Sigmoid colon (tissue), 7 donors: ENCODE measurements at places on chromosomes 16 and 17. TPM values are rescaled to one million over a fixed set of nuclear protein-coding genes. Genes with fewer than 3 reads are reported as not detected.

Gene NME1
- 12.5 TPM for total RNA-seq

DNA sequence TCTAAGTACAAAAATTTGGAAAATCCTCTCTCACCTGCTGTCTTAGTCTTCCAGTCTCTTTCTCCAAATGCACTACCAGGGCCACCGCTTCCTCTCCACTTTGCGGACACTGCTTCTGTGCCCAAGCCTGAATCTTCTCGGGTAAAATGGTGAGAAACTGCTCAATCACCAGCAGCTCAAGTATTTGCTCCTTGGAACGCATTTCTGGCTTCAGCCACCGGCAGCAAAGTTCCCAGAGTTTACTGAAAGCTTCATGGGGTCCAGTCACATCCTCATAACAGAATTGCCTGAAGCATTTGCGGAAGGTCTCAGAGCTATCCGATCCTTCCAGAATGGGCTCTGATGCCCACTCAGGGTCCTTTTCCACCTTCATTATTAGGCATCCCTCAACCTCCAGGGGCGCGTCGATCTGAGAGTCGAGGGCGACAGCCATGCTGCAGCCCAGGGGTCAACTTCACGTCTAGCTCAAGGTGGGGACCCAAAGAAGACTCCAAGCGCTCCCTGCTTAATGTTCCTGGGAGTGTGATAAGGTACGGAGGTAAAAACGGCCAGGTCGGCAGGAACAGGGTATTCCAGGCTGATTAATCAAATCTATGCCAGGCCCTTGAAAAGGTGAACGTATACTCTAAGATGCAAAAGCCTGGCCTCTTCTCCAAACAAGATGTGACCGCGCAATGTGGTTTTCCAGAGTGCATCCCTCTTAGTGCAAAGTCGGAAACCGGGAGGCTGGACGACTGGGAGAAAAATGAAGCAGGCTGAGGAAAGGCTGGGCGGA lies 763 bp downstream of the ZKSCAN2 start:
- no peak for DNase-seq
- H3K36me3 ChIP-seq: peaks cover 21% of the 10 kb centered on the region
- H3K27ac ChIP-seq: peak overlapping the region; percentile 99
- peaks cover 33% of the 10 kb centered on the region for H3K4me1 ChIP-seq

DNA sequence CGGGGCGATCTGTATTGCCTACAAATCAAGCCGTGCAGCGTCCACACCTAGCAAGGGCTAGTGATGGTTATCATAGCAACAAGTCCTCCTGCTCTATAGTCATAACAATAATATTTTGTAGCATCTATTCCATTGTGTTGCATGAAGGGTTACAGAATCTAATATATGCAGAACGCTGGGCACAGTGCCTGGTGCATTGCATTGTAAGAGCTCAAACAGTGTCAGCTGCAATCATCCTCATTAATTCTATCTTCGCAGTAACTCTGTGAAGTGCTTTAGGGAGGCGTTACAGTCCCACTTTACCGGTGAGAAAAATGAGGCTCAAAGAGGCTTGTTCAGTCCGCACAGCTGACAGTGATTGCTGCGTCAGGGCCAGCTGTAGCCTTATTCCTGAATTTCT lies 149.4 kb downstream of the RBFOX1 start:
- no peaks in the 10 kb centered on the region for H3K4me1 ChIP-seq
- no peak overlapping the region for H3K27ac ChIP-seq
- H3K27me3 ChIP-seq: no peaks in the 10 kb centered on the region
- no peak for DNase-seq
- H3K36me3 ChIP-seq: no peaks in the 10 kb centered on the region
- H3K4me3 ChIP-seq: no peak overlapping the region

GRCh38 chr17:68344701-68345136 lies 53.4 kb downstream of the ARSG start:
- no peaks in the 10 kb centered on the region for H3K27me3 ChIP-seq
- H3K4me1 ChIP-seq: no peaks in the 10 kb centered on the region
- no peak overlapping the region for H3K27ac ChIP-seq

DNA sequence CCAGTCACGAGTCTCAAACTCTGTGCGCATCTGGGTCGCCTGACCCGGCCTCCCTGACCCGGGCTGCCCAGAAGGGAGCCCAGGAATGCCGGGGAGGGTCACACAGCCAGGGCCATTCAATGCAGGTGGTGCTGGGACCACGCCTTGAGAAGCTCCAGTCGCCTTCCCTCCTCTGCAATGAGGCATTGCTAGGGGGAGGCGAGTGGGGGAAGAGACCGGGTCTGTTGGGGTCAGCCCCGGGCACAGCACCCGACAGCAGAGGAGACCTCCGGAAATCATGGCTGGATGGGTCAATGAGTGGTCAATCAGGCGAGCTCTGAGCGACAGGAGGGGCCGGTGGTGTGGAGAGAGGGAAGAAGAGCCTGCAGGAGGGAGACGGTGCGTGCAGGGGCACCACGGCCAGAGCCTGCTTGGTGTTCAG lies 13.3 kb downstream of the JPH3 start:
- H3K4me3 ChIP-seq: no peak overlapping the region
- no peaks in the 10 kb centered on the region for H3K36me3 ChIP-seq
- H3K27ac ChIP-seq: no peak overlapping the region
- DNase-seq: no peak

GRCh38 chr17:61384692-61385576 lies 14.7 kb upstream of the TBX2 start:
- no peak for DNase-seq
- H3K27me3 ChIP-seq: peaks cover 13% of the 10 kb centered on the region
- H3K27ac ChIP-seq: no peak overlapping the region
- no peaks in the 10 kb centered on the region for H3K36me3 ChIP-seq

GRCh38 chr17:67980456-67980855 lies 15.8 kb downstream of the C17orf58 start:
- peak overlapping the region; percentile 27 for H3K27ac ChIP-seq
- no peaks in the 10 kb centered on the region for H3K27me3 ChIP-seq
- no peak overlapping the region for H3K4me3 ChIP-seq
- H3K36me3 ChIP-seq: no peaks in the 10 kb centered on the region

Gene ATP2A3
- 3.6 TPM for total RNA-seq

Gene LUC7L3
- total RNA-seq: 71.4 TPM

DNA sequence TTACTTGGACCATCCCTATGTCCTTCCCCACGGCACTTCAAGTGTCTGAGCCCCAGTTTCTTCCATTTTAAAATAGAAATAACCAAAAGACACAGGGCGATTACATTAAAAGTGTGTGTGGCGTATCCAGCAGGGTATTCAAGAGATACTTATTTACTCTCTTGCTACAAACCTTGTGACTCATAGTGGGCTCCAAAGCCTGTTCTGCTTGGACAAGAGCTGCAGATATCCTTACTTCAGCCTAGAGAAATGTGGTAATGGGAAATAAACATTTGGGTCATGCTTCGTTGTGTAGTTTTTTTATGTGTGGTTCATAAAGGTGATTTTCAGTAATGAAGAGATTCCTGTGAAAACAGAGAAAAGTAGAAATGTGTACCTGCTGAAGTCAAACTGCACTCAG lies 288.9 kb upstream of the CDH11 start:
- no peaks in the 10 kb centered on the region for H3K36me3 ChIP-seq
- no peak for DNase-seq
- no peak overlapping the region for H3K4me3 ChIP-seq
- no peaks in the 10 kb centered on the region for H3K27me3 ChIP-seq

- H3K27me3 ChIP-seq: no peaks in the 10 kb centered on the region
- H3K4me1 ChIP-seq: peaks cover under 1% of the 10 kb centered on the region
- no peak for DNase-seq
- no peak overlapping the region for H3K4me3 ChIP-seq
- H3K36me3 ChIP-seq: no peaks in the 10 kb centered on the region
- H3K27ac ChIP-seq: no peak overlapping the region
Measured at GRCh38 chr16:53721017-53721416, 17.1 kb downstream of the FTO start.

- H3K27ac ChIP-seq: no peak overlapping the region
- no peaks in the 10 kb centered on the region for H3K4me1 ChIP-seq
- no peaks in the 10 kb centered on the region for H3K27me3 ChIP-seq
- no peak overlapping the region for H3K4me3 ChIP-seq
- DNase-seq: no peak
- H3K36me3 ChIP-seq: no peaks in the 10 kb centered on the region
Measured at GRCh38 chr16:64469906-64470702, 651.8 kb downstream of the CDH11 start.

GRCh38 chr16:46620266-46621005 lies 743 bp downstream of the SHCBP1 start:
- H3K4me3 ChIP-seq: peak overlapping the region; percentile 59
- no peak overlapping the region for H3K27ac ChIP-seq
- no peak for DNase-seq
- H3K27me3 ChIP-seq: peaks cover 6% of the 10 kb centered on the region
- no peaks in the 10 kb centered on the region for H3K36me3 ChIP-seq

DNA sequence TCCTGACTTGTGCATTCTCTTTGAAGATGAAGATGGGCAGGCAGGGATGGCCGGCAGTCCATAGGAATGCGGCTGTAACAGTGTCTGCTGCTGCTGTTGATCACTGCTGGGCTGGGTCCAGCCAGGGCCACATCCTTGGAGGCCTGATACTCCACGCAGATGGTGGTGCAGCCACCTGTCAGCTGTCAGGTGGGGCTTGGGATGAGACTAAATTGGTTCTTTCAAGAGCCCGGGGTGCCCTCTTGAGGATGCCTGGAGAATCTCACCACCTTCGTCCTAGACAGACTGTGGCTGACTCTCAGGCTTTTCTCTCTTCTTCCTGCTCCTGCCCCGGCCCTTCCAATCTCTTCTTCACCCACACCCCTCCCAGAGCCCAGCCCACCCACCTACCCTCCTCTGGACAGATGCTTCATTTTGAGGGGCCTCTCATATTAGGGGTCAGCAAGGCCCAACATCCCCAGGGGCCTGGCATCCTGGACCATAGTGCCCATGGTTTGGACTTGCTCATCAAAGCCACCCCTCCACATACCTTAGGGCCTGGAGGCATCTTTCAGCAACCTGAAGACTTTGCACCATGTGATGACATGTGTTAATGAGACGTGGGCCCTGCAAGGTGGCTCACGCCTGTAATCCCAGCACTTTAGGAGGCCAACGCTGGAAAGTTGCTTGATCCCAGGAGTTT lies 19.1 kb downstream of the OSBPL7 start:
- H3K36me3 ChIP-seq: peaks cover 8% of the 10 kb centered on the region
- no peak overlapping the region for H3K27ac ChIP-seq
- no peaks in the 10 kb centered on the region for H3K4me1 ChIP-seq
- DNase-seq: no peak

GRCh38 chr16:23398987-23399805 lies 53.8 kb downstream of the COG7 start:
- H3K4me1 ChIP-seq: peaks cover 12% of the 10 kb centered on the region
- H3K27ac ChIP-seq: peak overlapping the region; percentile 29
- no peaks in the 10 kb centered on the region for H3K27me3 ChIP-seq
- peak; percentile 80 for DNase-seq
